SIG-M5 (cell line): ENCODE measurements at places on chromosomes 3 and 15.

DNA sequence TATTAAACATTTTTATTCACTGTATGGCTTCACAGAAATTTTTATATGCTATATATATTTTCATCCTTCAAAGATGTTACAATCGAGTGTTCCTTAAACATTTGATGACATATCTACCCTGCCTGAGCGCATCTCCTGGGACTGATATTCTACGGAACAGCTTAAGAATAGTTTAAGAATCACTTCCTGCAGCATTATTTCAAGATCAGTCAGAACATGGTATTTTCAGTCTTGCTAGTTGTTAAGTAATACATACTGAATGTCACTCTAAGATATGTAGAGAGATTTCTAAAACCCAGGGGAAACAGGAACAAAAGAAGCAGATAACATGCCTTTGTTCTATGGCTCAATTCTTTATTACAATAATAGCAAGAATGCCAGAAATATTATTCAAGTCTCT, 8.7 kb downstream of the COL8A1 start:
- no peak for DNase-seq

- no peak for DNase-seq
Measured at GRCh38 chr3:155556531-155556930, 188.3 kb downstream of the PLCH1 start.

GRCh38 chr3:196712514-196713413, 587 bp downstream of the PIGX start:
- DNase-seq = no peak

- no peak for DNase-seq
Measured at GRCh38 chr3:152452318-152452717, 183.6 kb downstream of the MBNL1 start.

GRCh38 chr3:68306571-68306970, 625.8 kb downstream of the TAFA4 start:
- DNase-seq = no peak

DNA sequence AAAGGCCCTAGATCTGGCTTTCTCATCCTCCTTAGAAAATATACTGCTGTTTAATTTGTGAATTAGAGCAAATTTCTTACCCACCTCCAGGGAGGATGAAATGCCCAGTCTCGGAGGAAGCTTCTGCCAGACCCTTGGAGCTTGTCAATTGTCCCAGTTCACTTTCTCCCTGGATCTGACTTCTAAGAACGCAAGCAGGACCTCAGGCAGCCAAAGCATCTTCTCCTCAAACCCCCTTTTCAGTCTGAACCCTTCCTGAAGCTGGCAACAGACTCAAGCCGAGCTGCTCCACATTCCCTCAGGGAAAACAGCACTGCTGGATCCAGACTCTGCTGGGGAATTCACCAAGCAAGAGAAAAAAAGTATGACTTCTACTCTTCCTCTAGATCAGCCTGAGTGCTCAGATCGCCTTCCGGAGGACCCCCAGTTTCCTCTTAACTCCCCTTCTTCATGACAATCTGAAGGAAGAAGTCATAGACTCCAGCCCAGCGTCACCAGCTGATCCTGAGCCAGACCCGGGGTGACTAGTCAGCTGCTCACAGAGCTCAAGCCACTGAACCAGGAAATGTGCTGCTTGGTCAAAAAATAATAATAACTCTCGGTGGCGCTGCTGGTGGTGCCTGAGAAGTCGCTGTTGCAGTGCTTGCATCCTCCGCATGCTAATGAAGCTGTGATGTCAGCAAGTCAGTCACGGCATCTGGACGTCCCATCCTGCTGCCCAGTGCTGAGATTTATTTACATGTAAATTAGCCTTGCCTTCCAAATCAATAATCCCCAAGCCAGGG, at the start of gene PRICKLE2:
Gene PRICKLE2 (minus strand): TSS at position 641 of the 785 bp plus-strand sequence. CDS start 26,539 bp downstream, outside the sequence.
- no peak for DNase-seq

DNA sequence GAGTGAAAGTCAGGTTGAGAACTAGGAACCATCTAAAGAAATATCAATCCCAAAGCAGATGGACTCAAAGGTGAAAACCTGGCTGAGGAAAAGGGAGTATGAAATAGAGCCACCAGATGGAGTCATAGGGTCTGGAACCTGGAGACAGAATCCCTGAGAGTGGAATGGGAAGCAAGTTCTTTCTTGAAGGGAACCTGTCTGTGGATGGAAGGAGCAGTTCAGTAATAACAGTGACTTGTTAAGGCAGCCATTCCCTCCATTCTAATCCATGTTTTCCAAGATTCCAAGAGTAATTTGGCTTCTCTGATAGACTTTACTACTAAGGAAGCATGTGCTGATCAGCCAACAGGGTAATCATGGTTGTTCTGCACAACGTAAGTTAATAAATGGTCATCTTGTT, 22.5 kb upstream of the AQP9 start:
- no peak for DNase-seq

GRCh38 chr3:170056710-170057454, 19.1 kb downstream of the GPR160 start:
- DNase-seq = no peak

DNA sequence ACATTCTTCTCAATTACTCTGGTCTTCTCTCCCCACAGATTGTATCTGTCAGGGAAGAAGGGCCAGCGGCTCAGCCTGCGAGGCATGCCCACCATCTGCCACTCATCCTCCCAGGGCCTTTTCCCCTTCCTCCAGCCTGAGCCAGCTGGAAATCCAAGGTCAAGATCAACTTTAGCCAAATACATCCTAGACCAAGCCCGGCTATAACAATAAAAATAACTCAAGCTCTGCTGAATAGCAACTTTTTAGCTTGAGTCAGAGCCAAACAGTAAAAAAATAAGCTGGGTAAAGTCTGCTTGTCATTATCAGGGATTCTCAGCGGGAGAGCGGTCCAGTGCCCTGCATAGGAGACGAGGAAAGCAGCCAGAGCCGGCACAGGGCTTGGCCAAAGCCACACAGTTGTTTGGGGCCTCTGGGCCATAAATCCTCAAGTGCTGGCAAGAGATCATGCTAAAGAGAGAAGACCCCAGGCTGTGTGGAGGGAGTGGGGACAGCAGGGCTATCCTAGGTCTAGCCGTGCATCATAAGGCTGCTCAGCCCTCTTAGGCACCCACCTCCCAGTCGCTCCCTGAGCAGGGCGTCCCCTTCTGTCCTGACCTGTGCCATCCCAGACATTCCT, 76.2 kb upstream of the HERC1 start:
- DNase-seq = no peak
